Testis (tissue), 5 donors: ENCODE measurements at places on chromosomes 6 and 20.

DNA sequence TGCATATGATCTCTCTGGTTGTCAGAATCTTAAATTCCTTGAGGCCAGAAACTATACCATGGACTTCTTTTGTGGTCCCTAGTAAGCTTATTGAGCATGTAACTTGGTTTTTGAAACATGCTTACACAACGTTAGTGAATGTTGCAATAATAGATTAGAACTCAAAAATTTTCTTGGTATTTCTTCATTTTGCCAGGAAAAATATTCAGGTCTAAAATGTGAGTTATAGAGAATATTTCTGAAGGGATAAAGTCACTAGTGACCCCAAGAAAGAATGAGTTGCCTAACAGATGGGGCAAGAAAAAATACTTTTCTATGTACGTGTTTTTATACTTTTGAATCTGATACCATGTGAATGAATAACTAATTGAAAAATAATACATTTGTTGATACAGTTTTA, 195.4 kb downstream of the TFAP2A start:
- DNase-seq, result no peak

- DNase-seq, result no peak
These were observed 44.4 kb downstream of the CD2AP start for GRCh38 chr6:47521961-47522360.

DNA sequence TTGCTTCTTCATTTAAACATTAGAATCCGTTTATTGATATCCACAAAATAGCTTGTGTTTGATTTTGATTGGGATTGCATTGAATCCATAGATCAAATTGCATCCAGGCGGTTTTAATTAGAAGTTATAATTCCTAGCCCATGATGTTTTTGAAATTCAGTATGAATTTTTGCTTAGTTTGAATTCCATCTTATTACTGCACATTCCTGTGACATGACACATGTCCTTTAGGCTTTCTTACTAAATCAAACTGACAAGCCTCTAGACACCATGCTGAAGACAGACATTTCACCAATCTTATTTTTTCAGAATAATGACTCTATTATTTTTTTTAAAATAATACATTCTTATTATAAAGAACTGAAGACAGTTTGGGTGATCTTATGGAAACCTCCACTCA, 21.4 kb upstream of the PI16 start:
- DNase-seq, result no peak

GRCh38 chr6:12543953-12544352, 172.6 kb upstream of the PHACTR1 start:
- no peak for DNase-seq

GRCh38 chr6:156719395-156719719, 57.8 kb upstream of the ARID1B start:
- DNase-seq, result no peak

GRCh38 chr6:139882234-139882633, 507.8 kb upstream of the CITED2 start:
- peak; percentile 33 for DNase-seq

- DNase-seq, result no peak
These were observed 27.8 kb downstream of the SNHG17 start for GRCh38 chr20:38407321-38407720.

DNA sequence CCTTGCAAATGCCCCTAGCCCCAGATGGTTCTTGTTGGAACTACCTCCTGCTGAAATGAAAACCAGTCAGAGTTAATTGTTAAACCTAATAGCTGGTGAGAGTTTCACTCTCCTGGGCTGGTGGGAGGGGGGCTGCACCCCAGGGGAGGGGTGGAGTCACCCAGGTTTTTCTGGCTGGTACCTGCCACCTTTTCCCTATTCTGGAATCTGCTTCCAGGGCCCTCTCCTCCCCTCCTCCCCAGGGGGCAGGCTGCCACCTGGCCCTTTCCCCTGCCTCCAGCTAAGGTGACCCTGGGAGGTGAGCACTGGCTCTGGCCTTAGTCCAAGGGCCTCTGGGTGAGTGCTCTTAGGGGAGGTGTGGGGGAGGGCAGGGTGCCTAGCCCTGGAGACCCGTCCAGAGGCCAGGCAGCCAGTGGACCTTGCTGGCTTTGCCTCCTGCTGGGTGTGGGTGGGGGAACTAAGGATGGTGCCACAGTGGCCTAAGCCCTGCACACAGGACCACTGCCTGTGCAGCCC, 48.8 kb upstream of the EPB41L1 start:
- DNase-seq, result no peak

GRCh38 chr6:145028144-145028818, 707.0 kb downstream of the EPM2A start:
- DNase-seq, result peak; percentile 25

DNA sequence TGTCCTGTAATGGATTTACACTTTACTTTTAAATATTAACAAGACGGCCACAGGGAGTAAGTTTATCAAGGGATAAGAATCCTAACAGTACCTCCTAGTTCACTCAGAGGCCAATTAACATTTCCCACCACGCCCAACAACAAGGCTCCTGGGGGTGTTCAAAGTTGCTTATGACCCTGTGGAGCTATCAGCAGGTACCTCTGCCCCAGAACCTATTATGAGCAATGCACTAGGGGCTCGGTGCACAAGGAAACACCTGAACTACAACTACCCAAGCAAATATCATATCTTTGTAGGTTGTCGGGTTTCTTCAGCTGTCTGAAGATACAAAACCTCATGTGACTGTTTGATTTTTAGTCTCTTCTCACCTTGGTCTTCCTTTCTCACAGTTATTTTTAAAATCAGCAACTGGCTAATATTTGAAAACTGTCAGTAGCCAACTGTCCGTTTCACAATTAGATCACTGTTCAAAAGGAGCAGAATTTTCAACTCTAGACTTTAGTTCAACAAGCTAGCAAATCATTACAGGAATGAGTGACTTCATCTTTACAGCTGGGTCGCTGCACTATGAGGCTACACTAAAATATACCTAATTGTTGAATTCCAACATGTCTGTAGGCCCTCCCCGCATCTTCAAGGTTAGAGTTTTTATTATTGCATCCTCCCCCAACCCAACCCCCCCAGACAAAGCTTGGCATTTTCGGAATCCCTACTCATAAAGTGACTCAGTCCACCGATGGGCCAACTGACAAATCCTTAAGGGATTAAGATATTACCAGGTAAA, 38.1 kb downstream of the B4GALT5 start:
- no peak for DNase-seq

DNA sequence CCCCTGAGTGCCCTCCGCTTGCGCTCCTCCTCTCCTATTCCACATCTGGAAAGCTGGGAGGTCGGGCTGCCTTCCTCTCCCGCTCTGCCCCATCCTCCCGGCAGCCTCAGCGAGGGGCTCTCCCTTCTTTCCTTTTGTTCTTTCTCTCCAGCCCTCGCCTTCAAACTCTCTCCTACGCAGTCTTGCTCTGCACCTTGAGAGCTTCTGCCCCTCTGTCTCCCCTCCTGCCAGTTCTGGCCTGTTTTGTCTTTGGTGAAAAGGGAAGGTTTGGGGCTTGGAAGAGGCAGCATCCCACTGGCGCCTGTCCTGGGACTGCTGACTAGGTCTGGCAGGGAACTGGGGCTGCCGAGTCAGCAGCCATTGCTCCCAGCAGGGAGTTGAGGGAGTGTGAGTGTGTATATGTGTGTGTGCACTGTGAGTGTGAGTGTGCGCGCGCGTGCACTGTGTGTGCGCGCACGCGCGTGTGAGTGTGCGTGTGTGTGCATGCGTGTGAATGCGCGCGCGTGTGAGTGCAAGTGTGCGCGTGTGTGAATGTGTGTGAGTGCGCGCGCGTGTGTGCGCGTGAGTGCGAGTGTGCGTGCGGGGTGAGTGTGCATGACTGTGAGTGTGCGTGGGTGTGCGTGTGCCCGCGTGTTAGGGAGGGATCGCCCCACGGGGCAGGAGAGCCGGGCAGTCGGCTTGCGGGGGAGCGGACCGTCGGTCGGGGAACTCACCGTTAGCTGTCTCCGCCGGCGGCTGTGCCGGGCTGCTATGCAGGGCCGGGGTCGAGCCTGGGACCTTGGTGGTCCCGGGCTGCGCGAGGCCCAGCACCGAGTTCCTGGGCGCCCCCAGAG, 523 bp downstream of the CPXM1 start:
- no peak for DNase-seq

- DNase-seq, result no peak
These were observed 140.3 kb downstream of the DLL1 start for GRCh38 chr6:170150590-170150945.

GRCh38 chr6:36722879-36723278, 25.3 kb downstream of the RAB44 start:
- no peak for DNase-seq

DNA sequence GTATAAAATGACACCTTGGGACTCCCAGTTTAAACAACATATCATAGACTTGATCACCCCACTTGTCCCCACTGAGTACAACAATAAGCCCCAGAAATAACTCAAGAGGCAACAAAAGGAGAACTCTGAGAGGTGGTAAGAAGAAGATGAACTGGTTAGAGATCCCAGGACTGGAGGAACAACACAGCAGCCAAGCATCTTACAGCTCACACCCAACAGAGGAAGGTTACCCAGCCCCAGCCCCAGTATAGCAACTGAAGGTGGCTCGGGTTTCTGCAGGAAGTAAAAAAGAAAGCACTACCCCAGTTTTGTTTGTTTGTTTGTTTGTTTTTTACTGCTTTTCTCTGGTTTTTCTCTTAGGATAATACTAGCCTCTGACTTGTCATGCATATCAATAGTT, 17.1 kb upstream of the TGM6 start:
- DNase-seq, result no peak

DNA sequence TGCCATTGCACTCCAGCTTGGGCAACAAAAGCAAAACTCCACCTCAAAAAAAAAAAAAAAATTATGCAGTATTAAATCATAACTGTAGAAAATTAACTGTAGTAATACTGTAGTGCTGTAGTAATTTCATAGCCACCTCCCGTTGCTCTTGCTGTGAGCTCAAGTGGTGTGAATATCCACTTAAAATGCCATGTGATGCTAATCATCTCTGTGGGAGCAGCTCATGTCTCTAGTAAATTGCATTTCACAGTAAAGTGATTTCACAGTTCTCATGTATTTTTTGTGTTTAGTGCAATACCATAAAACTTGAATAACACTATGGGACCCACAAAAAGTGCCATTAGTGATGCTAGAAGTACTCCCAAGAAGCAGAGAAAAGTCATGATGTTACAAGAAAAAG, 14.4 kb upstream of the FAM217A start:
- DNase-seq, result no peak

- DNase-seq, result no peak
These were observed 16.2 kb downstream of the FKBP1A start for GRCh38 chr20:1376408-1377270.

DNA sequence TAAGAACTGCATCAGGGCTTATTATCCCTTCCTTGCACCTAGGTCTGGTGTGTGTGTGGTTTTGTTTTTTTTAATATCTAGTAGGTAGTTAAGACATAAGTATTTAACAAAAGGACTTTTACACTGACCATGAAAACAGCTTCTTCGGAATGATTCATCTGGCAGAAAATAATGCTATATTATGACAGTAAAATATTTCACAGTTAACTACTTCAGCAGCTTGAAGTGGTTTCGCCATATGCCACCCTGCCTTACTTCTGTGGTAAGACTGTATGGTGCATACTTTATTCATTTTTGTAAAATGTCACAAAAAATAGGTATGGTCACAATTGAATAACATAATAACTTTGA, 858 bp upstream of the PTPRK start:
- DNase-seq, result no peak

DNA sequence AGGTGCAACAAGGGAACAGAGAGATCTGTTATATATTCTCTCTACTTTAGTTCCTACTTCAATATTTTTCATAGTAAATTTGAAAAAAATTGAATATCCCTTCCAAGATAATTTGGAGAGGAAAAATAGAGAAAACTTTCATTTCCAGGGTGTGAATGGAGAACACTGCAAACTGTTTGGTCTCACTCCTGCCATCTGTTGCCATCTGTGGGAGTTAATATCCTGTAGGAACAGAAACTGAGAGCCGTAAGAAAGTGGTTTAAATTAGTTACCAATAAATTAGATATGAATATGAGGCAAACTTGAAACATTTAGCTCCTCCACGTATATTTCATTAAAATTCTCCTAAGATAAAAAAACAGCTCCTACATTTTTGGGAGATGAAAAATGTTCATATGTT, 4.2 kb downstream of the ZNF337 start:
- no peak for DNase-seq

GRCh38 chr6:97085772-97086171, 161.2 kb downstream of the KLHL32 start:
- no peak for DNase-seq

GRCh38 chr6:33288141-33288920, 708 bp downstream of the WDR46 start:
- DNase-seq, result no peak

DNA sequence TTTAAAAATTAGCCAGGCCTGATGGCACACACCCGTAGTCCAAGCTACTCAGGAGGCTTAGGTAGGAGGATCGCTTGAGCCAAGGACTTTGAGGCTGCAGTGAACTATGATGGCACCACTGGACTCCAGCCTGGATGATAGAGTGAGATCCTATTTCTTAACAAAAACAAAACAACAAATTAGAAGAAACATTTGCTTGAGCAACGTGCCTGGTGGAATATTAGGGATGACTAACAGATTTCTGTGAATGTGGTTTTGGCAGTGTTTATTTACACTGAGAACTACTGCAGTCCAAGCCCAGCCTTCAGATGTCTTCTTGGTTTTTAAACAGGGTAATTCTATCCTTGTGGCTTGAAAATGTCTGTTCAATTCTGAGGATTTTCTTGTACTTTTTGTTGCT, 9.2 kb downstream of the PPP1R3G start:
- DNase-seq, result no peak

DNA sequence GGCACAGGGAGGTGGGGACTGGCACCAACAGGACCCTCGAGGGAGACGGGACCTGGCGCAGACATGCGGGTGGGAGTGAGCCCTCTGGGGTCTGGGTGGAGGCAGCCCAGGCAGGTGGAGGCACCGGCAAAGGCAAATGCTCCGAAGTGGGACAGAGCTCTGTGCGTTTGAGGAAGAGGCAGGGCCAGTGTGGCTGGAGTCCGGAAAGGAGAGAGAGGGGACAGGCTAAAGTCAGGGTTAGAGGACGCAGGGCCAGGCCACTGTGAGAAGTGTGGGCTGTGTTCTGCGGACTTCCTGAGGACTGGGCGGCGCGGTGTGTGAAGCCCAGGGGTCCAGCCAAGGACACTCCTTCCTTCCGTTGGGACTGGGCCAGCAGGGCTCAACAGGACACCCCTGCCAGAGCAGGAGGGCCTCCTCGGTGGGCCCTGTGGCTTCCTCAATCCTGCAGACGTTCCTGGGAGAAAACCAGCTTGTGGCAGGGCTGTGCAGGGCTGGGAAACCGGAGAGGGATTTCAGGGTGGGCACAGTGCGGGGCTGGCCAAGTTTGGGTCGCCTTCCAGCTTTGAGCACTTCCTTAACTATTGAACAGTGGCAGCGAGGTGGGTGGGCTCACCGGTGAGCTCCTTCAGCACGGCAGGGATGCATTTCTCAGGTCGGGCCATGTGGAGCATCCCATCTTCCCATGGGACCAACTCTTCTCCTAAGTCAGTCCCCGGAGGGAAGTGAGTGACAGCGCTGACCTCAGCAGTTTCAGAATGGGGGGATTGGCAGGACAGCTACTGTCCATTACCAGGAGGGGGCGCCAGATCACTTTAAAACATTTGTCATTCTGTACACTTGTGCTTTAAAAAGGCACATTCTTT, 22.5 kb downstream of the MOCS3 start:
- DNase-seq, result peak; percentile 81
